ENCODE measurements at places on chromosomes 13 and 19. TPM values are rescaled to one million over a fixed set of nuclear protein-coding genes. Genes with fewer than 3 reads are reported as not detected.

DNA sequence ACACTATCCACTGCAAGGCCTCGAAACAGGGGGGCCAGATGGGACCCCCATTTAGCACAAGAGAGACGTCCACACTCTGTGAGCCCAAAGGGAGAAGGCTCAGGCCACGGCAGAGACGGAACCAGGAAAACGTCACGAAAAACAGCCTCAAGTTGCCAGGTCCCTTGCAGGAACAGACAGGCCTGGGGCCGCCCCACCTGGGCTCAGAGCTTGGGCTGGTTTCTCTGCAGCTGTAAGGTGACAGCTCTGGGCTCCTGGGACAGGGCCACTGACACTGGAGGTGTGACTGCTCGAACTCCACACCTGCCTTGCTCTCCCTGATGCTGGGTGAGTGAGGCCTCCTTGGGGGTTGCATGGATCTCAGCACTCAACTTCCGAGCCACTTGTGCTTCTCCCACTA, 3.2 kb downstream of the ZNF787 start:
- DNase-seq = no peak

CGB1 gene
- total RNA-seq = not detected

APBA3 gene
- total RNA-seq = 66.4 TPM

- no peak for DNase-seq
Measured at GRCh38 chr13:98626298-98626935, 49.5 kb upstream of the STK24 start.

DNA sequence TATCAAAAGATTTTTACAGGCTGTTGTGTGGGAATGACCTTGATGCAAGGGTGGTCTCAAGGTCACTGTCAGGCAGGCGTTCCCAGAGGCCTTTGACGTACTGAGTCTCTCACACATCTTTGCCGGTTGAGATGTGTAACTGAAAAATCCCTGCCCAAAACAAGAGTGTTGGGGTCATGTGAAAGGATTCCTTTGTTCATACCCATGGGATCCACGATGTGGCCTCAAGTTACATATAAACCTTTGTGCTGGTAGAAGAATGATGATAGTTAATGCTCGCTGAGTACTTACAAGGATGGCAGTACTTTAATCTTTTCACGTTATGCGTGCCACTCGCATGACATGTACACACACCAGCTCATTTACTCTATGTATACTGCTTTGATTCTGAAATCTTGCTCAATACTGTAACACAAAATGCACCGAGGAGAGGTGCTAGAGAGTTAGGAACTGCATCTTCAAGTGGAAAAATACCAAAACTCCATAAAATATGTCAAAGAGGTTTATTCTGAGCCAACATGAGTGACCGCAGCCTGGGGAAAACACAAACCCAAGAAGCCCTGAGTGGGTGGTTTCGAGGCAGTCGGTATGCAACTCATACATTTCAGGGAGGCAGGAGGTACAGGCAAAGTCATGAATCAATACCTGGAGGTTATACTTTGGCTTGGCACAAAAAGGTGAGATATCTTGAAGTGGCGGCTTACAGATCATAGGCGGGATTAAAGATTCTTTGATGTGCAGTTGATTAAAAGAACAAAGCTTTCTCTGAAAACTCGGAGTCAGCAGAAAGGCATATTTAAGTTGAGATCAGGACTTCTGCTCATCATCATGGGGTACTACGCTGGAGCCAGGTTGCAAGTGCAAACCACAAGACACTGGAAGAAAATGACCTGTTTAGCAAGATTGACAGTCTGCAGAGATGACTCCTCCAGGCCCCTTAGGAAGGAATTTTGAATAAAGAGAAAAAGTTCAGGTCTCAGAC, 87.4 kb upstream of the ARHGEF7 start:
- no peak for DNase-seq

Measured in B cell (primary cell).